ENCODE measurements at places on chromosomes 5 and 9.

DNA sequence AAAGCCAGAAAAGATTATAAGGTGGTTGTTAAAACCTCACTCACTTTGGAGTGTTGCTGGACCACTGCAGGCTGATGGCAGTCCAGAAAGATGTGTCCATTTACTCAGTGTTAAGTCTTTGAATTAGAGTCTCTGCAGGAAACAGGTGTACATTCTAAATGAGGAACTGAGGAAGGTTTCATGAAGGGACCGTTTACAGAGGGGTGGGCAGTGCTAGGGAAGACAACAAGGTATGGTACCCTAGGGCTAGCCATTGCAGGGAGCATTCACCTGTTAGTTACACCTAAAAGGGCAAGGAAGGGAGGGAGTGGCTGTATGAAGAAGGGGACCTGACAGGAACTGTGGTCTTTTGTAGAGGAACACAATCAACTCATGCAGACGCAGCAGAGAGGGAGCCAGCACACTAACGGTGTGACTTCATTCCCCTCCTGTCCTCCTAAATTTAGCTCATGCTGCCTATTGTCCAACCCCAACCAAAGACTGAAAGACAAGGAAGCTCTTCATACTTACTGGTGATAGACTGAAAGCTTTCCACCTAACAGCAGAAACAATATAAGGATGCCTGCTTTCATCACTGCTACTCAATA is 32.2 kb upstream of the PAX5 start:
- DNase-seq: peak; percentile 71

DNA sequence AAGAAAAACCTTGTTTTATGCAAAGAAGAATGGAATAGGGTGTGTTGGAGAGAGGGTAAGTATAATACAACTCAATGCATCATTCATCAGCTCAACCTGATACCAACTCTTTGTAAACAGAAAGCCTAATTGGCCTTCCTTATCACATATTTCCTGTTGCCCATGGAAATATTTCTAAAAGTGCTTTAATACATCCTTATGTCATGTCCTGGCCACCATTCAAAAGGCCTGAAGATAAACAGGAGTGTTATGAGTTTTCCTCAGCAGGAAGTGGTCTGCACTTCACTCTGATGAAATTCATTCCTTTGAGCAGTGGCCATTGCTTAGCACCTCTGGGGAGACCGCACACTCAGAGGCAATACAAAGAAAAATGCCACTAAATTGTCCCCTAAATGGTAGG is 511.2 kb downstream of the SEMA5A start:
- no peak for DNase-seq

DNA sequence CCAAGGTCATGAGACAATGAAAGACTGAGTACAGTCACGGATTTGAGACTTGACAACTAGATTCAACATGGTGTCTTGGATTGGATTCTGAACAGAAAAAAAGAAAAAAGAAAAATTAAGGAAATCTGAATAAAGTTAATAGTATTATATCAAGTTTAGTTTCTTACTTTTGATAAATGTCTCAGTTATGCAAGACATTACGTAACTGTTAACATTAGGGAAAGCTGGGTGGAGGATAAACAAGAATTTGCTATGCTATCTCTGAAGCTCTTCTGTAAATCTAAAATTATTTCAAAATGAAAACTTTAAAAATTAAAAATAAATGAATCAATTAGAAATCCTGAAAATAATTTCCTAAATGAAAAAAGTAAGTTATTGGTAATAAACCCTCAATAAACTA is 14.4 kb upstream of the DCAF12 start:
- DNase-seq: no peak

- no peak for DNase-seq
These were observed 30.0 kb upstream of the ANKH start for GRCh38 chr5:14901462-14902051.

DNA sequence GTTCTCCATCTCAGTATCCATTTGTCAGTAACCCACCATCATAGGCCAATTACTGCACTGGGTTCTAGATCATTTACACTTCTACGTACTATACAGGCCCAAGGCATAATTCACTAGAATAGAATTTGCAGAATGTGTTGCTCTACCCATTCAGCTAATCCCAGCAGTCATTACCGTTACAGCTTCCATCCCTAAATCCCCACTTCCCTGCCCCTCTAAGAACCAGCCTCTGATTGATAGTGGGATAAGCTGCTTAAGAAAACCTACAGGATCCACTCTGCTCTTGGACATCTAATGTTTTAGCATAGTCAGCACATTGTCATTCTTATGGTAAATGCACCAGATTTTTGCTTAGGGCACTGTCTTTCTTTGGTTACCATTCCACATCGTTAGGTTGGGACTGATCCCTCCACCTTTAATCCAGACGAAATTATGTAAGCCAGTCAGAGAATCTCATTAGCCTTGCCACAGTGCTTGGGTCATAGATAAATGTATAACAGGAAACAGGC is 39.3 kb upstream of the CHD1 start:
- no peak for DNase-seq

DNA sequence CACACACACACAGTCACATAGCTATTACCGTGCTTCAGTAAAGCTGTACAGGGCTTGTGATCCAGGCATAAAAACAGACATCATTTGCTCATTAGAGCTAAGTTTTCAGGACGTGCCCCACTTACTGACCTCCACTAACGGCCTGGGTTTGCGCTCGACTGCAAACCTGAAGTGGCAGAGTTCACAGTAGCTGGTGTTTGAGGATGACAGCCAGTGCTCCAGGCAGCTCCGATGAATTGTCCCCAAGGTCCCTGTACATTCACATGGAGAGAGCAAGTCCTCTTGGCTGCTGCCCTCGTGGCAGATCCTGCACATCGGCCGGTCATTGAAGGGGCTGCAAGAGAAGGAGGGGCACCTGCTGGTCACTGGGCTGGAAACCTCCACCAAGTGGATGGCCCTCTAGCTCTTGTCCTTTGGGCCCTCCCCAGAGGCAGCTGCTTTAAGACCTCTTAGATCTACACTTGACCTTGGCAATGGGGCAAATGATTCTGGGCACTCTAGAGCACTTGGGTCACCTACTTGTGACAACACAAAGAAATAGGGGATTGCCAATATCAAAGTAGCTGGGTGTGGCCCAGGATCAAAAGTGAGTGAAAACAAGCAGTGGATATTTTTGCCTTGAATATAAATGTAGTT is 115.4 kb downstream of the MARCHF3 start:
- DNase-seq: no peak

GRCh38 chr5:147800491-147800890 is 18.0 kb upstream of the JAKMIP2 start:
- DNase-seq: no peak

- peak; percentile 77 for DNase-seq
These were observed 1.1 kb downstream of the UGCG start for GRCh38 chr9:111897601-111898137.

DNA sequence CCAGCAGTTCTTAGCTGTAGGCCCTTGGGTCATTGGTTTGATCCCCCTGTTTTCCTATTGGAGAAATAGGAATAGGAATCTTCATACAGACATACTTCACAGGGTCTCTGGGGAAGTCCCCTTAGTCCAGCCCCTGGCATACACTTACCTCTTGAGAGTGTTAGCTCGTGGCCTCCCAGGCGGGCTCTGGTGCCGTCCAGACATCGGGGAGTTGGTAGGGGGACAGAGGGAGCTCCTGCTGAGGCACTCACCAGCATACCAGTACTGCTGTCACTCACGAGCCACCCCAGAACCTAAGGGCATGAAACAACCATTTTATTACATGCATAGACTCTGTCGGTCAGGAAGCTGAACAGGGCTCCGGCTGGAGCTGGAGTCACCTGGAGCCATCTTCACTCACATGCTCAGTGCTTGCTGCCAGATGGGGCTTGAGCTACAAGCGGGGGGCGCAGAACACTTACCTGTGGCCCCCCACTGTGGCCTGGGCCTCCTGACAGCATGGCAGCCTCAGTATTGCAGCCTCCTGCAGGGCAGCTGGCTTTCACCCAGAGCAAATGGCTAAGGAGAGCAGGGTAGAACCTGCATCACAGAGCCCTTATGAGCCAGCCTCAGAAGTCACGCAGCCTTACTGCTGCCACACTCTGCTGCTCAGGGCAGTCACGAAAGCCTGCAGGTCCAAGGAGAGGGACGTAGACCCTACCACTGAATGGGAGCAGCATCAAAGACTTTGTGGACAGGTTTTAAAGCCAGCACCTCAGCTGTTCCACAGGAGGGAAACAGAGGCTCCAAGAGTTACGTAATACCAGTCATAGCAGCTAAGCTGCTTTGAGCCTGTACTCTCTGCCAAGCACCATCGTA is 58.3 kb upstream of the ANGPTL2 start:
- no peak for DNase-seq

DNA sequence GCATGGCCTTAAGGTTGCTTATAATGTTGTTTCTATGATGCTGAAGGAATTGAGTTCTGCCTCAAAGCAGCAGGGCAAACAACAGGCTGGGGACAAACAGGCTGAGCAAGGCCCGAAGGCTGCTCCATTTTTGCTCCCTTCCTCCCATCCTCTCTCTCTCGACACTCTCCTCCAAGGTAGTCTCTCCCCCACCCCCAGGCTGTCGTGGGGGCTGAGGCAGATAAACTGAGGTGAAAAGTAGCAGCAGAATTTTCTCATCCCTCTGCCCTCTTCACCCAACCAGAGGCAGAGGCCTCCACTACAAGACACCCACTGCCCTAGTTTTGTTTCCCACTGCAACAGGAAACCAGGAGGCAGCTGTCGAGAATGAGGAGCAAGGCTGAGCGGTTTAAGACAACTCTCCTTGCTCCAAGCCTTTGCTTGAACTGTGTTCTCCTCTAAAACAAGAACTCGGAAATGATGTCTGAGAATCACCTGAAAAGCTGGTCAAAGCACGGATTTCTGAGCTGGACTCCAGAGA is 13.5 kb upstream of the GNA14 start:
- no peak for DNase-seq

GRCh38 chr5:98031496-98031895 is 742.0 kb upstream of the RGMB start:
- no peak for DNase-seq

DNA sequence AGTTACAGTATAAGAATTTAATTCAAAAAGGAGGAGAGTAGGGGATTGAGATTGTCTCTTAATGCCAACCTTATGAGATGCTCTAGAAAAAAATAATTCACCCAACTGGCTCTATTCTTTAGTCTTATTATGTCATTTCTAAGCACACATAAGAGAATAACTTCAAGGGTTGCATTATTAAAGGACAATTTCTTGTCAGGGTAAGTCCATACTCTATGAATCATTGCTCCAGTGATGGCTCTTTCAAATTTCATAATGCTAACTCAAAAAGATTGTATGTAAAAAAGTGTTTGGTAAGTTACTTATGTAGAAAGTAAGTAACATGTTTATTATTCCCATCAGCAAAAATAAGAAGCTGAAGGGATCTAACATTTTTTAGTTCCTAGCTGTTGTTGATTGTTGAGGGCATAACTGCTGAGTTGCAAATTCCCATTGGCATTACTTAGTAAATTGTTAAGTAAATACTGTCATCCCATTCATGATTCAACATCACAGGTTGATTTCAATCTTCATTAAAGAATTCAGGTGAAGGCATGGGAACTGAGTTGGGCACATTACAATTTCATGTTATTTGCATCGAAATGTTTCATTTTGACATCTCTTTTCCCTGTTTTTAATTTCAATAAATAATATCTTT is 28.6 kb downstream of the ALDH1A1 start:
- no peak for DNase-seq

GRCh38 chr5:73783828-73784227 is 157.8 kb downstream of the ARHGEF28 start:
- peak; percentile 46 for DNase-seq

- DNase-seq: no peak
These were observed 9.7 kb upstream of the LVRN start for GRCh38 chr5:115952588-115952987.

DNA sequence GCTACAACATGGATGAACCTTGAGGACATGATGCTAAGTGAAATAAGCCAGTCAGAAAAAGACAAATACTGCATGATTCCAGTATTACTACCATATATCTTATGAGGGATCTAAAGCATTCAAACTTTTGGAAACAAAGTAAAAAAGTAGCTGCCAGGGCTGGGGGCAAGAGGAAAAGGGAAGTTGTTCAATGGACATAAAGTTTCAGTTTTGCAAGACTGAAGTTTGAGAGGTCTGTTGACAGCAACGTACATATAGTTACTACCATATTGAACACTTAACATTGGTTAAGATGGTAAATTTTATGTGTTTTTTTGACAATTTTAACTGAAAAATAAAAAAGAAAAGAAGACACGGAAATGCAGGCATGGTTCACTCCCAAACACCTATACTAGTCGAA is 77.6 kb downstream of the MAPKAP1 start:
- peak; percentile 26 for DNase-seq

DNA sequence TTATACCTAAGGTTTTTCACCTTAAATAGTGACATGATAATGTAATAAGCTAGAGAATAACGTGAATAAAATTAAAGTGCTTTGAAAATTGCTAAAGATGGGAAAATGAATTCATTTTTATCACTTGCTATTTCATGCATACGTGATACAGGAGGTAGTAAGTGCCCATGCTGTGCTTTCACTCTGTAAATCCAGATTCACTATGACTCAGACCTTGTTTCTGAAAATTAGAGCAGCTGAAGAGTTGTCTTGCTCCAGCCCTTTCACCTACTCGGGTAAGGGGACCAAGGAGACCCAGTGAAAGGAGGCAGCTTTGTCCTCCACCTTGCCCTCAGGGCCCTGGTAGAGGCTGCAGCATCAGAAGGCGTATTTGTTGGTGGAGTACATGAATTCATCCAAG is 87.9 kb downstream of the ANKH start:
- DNase-seq: no peak
